ENCODE measurements at places on chromosomes 7 and 10.
A peak's percentile ranks its signal among the peaks of the same experiment; 100 is the strongest.

- DNase-seq, result peak; percentile 28
Observed at GRCh38 chr10:45325116-45325515, 9.7 kb upstream of the OR13A1 start.

GRCh38 chr7:1017586-1018333 lies 26.6 kb upstream of the GPR146 start:
- DNase-seq, result no peak

DNA sequence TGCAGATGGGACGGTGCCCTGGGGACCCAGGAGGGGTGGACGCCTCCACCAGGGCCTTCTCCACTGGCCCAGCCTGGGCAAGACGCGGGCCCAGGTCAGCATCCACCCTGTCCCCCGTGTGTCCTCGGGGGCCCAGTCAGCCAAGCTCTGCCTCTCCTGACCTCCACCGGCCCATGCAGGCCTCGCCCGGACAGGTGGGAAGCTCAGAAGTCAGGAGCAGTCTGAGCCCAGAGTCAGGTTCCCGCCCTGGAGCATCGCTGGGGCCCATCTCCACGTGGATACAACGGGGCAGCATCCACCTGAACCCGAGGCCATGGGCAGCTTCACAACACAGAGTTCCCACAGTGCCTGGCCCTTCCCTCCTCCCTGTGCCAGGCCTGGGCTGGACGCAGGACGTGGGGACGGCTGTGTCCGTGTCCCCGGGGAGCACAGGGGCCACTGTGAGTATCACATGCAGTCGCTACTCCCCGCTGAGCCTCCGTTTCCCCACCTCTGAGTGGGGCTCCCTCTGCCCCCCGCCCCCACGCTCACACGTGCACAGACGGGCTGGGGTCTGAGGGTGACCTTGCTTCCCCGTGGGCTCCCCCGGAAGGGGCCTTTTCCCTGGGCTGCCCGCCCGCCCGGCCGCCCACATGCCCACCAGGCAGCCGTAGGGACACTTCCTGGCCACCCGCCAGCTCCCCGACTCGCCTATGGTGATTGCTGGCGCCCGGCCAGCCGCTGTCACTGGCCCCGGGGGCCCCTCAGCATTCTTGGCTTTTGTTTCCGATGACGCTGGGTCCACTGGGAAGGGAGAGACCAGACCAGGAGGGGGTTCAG lies 64.3 kb downstream of the PDGFA start:
- no peak for DNase-seq

DNA sequence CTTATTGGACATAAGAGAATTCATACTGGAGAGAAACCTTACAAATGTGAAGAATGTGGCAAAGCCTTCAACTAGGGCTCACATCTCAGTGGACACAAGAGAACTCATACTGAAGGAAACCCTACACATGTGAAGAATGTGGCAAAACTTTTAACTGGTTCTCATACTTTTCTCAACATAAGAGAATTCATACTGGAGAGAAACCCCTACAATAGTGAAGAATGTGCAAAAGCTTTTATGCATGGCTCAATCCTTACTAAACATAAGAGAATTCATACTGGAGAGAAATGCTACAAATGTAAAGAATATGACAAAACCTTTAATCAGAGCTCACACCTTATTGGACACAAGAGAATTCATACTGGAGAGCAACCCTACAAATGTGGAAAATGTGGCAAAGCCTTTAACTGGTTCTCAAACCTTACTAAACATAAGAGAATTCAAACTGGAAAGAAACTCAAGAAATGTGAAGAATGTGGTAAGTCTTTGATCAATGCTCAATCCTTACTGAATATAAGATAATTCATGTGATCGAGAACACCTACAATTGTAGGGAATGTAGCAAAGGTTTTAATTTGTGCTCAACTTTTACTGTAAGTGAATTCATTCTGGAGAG lies 121.8 kb upstream of the ZNF722 start:
- DNase-seq, result no peak

GRCh38 chr10:74306227-74306982 lies 155.4 kb downstream of the ADK start:
- no peak for DNase-seq

DNA sequence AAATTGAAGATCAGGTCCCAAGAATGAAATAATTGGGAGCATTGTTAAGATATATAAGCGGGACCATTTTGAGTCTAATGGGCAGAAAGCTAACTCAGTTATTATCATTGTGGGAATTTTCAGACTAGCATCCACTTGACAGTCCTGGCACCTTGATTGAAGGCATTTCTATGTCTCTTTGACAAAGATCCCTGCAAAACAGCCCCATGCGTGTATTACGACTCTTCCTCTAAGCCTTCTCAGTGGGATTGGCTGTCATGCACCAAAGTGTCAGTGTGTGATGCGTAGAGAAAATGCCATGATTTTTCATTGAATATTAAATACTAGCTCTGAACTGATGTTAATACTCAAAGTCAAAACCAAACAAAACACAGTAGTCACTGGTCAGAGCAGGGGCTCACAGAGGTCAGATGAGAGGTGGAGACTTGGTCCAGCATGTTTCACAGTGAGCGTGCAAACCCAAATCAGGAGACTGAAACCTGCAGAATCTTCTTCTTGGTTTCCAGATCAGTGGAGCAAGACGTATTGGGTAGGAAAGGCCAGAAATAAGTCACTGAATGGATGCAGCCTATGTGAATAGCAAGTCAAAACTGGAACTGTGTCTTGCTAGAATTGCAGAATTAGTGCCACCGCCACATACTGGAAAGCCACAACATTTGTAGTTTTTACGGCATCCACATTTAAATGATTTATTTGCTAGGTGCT lies 303.6 kb upstream of the AKR1E2 start:
- DNase-seq, result no peak

- DNase-seq, result peak; percentile 41
Observed at GRCh38 chr7:128939861-128940410, 2.2 kb downstream of the IRF5 start.

DNA sequence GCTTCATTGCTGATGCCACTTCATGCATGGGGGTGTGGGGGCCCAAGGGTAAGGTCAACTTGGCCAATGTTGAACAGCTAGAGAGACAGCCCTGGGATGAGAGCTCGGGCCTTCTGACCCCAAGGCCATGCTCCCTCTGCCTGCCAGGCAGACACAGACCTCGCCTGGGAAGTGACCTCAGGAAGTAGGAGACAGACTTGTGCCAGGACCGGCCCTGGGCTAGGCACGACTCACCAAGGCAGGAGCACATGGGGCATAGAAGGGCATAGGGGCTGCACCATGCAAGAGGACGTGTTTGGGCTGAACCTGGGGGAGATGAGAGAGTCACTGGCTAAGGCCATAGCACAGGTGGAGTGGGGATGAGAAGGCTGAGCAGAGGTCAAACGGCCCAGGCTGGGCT lies 27.1 kb downstream of the ZCCHC24 start:
- DNase-seq, result no peak

DNA sequence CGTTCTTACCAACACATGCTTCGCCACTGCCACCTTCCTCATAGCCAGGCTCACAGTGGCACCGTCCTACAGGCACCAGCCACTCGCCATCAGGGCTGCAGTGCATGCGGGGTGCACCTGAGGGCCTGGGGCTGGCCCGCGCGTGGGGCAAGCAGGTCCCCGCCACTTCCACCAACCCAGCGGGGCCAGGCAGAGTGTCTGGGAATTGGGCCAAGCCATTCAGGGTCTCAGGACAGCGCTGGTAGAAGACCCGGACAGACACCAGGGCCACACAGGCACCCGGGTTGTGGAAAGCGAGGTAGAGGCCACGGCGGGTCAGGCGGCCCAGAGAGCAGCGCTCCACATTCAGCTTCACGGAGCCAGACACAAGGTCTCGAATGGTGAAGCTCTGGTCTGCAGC lies 9.0 kb downstream of the EPHA1 start:
- DNase-seq, result no peak

- no peak for DNase-seq
Observed at GRCh38 chr10:32160864-32161263, 104.6 kb upstream of the KIF5B start.

GRCh38 chr7:76193466-76193865 lies 8.2 kb upstream of the SRRM3 start:
- no peak for DNase-seq

DNA sequence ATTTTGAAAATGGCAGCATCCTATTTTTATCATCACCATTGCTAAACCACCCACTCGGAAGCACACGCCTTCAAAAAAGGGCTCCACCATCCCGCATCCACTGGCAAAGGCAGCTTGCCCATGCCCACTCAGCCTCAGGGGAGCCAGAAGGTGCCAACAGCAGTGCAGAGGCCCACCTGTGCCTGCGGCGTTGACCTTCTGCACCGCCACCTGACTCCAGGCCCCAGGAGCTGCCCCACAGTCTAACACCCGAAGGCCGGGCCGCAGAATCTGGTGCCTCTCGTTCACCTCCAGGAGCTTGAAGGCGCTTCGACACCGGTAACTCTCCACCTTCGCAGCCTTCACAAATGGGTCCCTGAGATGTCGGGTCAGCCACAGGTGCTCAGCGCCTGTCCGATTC lies 2.8 kb downstream of the MRM2 start:
- no peak for DNase-seq

GRCh38 chr10:43273997-43274396 lies 7.1 kb upstream of the RASGEF1A start:
- no peak for DNase-seq

GRCh38 chr10:110013630-110014293 lies 6.0 kb downstream of the ADD3 start:
- DNase-seq, result no peak

DNA sequence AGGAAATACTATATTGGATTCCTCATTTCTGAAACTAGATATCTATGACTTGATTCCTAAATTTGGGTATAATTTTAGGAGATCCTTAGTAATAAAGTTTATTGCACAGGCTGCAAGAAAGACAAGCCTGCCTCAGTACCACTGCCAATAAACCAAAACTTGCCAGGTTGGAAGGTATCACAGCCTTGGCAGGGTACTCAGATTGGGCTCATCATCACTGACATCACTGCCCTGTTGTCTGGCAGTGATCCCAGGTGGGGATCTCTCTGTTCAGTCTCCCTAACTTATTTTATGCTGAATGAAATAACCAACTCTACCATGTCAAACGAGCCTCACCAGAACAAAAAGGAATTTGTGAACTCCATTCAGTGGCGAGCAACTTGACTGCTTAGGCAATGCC lies 18.8 kb downstream of the FIGNL1 start:
- no peak for DNase-seq

DNA sequence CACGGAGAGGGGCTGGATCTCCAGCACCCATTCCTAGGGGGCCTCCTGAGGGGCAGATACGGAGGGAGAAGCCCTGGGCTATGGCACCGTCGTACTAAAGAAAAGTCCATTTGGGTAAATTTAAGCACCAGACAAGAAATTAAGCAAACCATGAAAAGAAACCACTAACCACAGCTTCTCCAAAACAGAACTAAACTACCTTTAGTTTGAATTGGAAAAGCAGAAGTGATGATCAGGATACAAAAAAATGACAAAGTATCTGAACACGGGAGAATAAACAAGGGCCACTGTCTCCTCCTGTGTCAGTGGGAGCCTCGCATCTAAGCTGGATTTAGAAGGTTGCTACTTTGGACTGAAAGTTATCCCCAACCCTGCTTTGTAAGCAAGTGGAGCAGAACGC lies 69.1 kb downstream of the DIP2C start:
- DNase-seq, result peak; percentile 12

DNA sequence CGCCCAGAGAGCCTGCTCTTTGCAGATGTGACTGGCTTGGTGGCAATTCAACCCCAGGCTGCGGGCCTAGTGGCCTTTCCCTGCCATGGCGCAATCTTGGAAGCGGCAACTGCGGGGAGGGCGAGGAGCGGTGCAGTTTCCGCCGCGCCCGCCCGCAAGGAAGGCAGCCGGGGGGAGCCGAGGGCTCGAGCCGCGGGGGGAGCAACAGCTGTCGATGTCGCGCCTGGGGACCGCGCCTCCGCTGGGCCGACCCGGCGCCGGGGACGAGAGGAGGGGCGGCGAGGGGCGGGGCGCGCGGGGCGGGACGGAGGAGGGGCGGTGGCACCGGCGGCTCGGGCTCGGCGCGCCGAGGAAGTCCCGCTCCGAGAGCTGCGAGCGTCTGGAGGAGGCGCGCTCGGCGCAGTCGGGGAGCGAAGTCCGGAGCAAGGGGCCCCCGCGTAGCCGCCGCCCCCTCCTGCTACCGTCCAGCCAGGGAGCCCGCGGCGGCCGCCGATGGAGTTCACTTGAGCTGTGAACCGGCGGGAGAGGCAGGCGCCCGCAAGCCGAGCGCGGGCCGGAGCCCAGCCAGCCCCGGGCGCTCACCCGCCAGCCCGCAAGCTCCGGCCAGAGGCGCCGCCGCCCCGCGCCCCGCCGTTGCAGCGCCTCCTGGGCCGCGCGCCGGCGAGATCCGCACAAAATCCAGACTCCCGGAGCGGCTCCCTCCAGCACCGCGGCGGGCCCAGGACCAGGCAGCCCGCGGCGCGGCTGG lies 438.1 kb upstream of the GALNT17 start:
- DNase-seq, result peak; percentile 20

DNA sequence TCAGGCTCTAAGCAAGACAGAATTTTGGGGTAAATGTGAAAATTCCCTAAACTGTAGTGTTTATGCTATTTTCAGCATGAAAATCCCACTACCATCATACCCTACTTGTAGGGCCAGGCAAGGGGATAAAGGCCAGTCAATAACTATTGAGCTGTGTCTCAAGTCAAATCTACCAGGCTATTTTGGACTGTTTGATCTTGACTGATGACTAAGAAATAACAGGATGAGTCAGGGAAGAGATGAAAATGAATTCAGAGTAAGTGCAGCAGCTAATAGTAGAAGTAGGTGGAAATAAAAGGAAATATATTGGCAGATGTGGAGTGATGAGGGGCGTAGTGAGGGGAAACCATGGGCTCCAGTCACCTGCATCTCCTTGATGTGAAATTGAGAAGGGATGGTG lies 225.8 kb upstream of the PHYHIPL start:
- DNase-seq, result no peak

GRCh38 chr7:142835487-142835886 lies 19.4 kb upstream of the EPHB6 start:
- DNase-seq, result no peak

DNA sequence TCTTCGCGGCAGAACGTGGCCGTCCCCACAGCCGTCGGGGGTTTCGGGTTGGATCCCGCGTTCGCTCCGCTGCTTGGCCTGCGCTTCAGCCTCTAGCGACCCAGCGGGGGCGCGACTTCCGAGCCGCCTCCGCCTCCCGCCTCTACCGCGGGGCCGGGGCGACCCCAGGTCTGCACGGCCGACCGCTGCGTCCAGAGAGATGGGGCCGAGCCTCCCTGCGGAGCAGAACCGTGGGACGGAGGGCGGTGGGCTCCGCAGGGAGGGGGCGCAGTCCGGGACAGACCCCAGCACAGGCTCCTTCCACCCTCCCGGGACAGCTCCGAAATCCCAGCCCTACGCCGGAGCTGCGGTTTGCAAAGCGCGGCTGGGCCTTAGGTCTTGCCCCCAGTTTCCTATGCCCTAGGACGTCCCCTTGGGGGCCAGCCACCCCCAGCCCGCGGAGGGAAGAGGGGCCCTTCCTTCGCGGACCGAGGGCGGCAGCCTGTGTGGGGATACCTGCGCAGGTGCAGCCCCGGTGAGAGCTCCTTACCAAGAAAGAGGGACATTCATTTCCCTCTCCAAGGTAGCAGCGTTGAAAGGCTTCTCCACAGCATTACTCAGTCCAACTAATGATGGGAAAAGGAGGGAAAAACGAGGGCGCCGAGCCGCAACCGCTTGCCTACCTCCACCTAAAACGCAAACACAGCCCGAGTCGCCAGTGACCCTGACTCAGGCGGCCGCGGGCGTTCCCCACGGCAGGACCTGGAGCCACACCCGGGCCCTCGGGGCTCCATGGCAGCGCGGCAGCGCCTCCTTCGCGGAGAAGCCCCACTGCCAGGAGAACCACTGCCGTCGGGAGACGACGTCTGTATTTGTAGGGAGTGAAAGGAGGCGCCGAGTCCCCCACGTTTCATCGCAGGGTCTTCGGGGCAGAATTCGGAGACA lies 115.7 kb downstream of the BMS1 start:
- DNase-seq, result no peak

GRCh38 chr7:135645296-135645904 lies 16.9 kb upstream of the STMP1 start:
- peak; percentile 26 for DNase-seq
